ENCODE measurements at places on chromosomes 2 and 18. TPM values are rescaled to one million over a fixed set of nuclear protein-coding genes. Genes with fewer than 3 reads are reported as not detected.

GRCh38 chr2:218229239-218229638, 12.2 kb downstream of the ARPC2 start:
- H3K4me1 ChIP-seq, result peaks cover 63% of the 10 kb centered on the region
- H3K27me3 ChIP-seq, result no peaks in the 10 kb centered on the region
- peak overlapping the region; percentile 43 for H3K4me3 ChIP-seq
- peak overlapping the region; percentile 80 for H3K27ac ChIP-seq
- DNase-seq, result peak; percentile 38

DNA sequence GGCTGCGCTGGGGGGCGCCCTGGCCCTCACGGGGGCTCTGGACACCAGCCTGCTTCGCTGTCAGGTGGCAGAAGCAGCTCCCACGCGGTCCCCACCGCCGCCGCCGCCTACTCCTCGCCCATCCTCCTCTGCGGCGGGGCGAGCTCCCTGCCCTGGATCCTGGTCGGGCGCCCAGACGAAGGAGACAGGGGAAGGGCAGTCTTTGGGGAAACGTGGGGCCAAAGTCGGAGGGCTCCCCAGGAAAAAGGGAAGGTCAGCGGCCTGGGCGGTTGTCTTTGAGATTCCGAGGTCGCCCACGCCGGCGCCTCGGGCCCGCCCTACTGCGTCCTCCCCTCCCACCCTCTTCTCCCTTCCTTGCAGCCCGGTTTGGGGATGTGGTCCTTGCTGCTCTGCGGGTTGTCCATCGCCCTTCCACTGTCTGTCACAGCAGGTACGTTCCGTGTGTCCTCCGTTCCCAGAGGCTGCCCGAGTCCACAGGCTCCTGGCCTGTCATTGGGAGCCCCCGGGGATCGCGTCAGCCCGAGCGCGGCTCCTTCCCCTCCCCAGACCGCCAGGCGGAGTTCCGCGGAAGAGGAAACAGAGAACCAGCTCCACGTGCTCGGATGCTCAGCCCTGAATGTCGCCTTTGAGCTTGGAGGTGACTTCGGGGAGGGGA, 800 bp downstream of the IL1RL2 start:
- peaks cover 9% of the 10 kb centered on the region for H3K36me3 ChIP-seq
- H3K27ac ChIP-seq, result no peak overlapping the region
- H3K4me3 ChIP-seq, result peak overlapping the region; percentile 49
- H3K4me1 ChIP-seq, result peaks cover 13% of the 10 kb centered on the region

DNA sequence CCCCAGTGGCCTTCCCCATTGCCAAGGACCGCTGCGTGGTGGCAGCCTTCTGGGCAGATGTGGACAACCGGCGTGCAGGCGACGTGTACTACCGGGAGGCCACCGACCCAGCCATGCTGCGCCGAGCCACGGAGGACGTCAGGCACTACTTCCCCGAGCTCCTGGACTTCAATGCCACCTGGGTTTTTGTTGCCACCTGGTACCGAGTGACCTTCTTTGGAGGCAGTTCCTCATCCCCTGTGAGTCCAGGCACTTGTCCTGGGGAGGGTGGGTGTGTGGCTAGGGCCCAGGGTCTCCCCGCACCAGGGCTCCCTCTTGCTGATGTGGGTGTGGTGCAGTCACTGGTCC, 31.9 kb downstream of the SNED1 start:
- H3K27me3 ChIP-seq, result peaks cover 11% of the 10 kb centered on the region
- DNase-seq, result no peak
- H3K36me3 ChIP-seq, result no peaks in the 10 kb centered on the region

DNA sequence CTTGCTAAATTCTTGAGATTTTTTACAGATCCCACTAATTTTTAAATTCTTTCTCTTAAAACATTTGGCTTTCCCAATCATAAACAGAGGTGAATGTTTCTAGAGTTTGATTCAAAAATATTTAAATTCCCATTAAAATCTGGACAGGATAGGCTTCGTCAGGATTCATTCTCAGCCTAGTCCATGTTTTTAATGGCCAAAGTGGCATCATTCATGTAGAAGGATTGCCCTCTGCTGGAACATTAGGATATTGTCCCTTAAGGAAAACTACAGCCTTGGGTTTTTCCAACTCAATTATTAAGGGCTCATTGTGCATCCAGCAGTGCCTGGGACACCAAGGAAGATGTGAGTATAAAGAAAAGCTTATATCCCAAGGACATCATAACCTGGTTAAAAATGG, 71.7 kb downstream of the TPGS2 start:
- H3K27ac ChIP-seq, result no peak overlapping the region
- peaks cover 12% of the 10 kb centered on the region for H3K4me1 ChIP-seq
- no peaks in the 10 kb centered on the region for H3K36me3 ChIP-seq
- no peak overlapping the region for H3K4me3 ChIP-seq
- DNase-seq, result peak; percentile 38
- no peaks in the 10 kb centered on the region for H3K27me3 ChIP-seq

DNA sequence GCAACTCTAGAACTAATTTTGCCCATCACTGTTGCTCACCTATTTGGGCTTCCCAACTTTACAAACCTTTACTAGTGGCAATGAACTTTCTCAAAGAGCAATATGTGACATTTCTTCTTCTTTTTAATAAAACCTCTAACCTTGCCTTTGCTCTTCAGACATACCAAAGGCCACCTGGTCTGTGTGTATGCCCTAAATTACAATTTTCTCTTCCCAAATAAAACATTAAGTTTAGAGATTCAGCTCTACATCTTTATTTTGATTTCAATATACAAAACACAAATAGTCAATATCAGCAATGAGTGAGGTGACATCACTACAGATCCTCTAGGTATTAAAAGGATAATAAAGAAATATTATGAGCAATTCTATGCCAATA, 35.1 kb upstream of the MYCN start:
- no peak for DNase-seq
- no peaks in the 10 kb centered on the region for H3K36me3 ChIP-seq
- H3K4me3 ChIP-seq, result no peak overlapping the region
- H3K27me3 ChIP-seq, result peaks cover 10% of the 10 kb centered on the region

The QPCT gene
- total RNA-seq, result 7.4 TPM

The LRRTM1 gene
- total RNA-seq, result not detected

The SPHKAP gene
- not detected for total RNA-seq
